ENCODE measurements at places on chromosomes 2 and 18.
A peak's percentile ranks its signal among the peaks of the same experiment; 100 is the strongest.

GRCh38 chr2:181876614-181877063 lies 14.9 kb upstream of the ITPRID2 start:
- DNase-seq = no peak

DNA sequence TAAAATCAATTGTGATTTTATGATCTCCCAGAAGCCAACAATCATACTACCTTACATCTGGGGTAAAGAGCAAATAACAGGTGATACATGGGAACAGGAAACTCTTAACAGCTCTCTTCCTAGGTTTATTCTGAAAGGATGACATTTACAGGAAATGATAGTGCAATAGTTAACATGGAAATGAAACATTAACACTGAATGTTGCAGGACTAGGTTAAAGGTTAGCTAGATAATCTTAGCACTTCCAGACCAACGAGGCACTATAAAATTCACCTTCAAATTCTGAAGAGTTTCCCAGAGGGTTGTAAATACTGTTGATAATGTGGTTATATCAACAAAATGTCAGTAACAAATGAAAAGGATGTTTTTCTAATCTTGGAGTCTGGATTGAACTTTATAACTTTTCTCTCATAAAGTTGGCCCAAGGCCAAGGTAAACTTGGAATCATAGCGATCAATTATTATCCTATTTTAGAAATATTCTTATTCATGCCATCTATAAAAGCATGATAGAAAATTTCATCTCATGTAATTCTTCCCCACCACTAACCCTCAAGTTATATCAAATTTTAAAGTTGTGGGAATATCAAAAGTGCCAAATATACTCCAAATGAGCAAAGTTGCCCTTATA lies 32.9 kb upstream of the GCG start:
- no peak for DNase-seq

DNA sequence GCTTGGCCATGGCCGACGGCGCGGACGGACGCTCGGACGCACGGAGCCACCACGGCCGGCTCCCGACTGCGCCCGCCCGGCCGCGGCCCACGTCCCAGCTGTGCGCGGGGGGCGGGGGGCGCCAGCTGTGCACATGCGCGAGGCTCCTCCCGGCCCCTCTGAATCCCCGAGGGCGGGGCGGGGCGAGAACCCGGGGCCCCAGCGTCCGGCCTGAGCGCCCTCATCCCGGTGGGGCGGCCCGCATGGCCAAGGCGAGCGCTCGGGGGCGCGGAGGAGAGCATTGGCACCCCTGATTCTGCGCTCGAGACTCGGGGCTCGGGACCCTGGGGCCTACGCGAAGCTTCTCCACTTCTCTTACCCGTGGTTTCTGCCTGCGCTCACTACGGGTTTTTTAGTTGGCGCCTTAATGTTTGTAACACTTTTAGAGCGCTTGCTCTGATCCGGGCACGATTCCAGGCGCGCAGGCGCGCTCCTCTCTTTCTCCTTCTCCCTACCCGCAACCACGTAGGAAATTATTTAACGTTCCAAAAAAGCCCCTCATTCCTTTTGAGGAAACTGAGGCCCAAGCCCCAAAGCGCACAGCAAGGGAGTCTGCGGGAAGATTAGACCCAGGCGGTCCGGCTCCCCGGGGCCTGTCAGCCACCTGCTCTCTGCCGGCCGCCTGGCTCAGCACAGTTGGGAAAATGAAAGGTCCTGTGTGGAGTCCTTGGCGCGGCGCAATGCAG lies at the start of gene PXDN:
Gene PXDN (minus strand): TSS at position 70 of the 725 bp plus-strand sequence. CDS start 60 bp downstream, at position 10.
- DNase-seq = no peak

DNA sequence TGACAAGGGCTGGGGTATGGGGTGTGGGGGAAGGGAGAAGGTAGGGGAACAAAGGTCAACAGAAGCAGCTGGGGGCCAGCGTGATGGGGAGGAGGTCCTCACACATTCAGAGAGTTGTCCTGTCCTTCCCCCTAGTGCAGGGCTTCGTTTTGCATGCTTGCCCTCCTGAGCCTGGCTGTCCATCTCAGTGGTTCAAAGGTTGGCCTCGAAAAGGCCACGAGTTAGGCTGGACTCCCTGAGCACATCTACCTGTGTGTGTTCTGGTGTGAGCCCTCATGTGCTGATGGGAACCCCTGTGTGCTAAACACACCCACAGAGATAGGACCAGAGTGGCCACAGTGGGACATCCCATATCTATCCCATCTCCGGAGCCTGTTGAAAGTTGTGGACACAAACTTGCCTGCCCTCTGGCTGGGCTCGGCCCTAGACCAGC lies 51.9 kb downstream of the EPAS1 start:
- DNase-seq = no peak

GRCh38 chr2:180370511-180371205 lies 363.6 kb upstream of the CWC22 start:
- DNase-seq = peak; percentile 88

- DNase-seq = no peak
Observed at GRCh38 chr18:62611453-62612288, 88.8 kb downstream of the ZCCHC2 start.

DNA sequence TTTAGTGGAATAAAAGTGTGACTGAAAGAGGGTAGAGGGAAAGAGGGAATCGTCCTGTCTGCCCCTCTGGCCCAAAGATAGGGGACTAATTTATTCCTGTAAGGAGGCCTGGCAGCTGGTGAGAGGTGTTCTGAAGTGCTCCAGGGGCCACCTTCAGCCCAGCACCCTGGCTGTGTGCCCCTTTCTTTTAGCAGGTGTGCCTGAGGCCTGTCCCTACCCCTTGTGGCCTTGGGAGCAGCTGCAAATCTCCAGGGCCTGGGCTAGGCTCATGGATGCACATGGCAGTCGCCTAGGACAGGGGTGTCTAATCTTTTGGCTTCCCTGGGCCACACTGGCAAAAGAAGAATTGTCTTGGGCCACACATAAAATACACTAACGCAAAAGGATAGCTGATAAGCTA lies 37.3 kb downstream of the FHOD3 start:
- DNase-seq = no peak

- peak; percentile 64 for DNase-seq
Observed at GRCh38 chr2:191218292-191218898, 26.8 kb upstream of the MYO1B start.

DNA sequence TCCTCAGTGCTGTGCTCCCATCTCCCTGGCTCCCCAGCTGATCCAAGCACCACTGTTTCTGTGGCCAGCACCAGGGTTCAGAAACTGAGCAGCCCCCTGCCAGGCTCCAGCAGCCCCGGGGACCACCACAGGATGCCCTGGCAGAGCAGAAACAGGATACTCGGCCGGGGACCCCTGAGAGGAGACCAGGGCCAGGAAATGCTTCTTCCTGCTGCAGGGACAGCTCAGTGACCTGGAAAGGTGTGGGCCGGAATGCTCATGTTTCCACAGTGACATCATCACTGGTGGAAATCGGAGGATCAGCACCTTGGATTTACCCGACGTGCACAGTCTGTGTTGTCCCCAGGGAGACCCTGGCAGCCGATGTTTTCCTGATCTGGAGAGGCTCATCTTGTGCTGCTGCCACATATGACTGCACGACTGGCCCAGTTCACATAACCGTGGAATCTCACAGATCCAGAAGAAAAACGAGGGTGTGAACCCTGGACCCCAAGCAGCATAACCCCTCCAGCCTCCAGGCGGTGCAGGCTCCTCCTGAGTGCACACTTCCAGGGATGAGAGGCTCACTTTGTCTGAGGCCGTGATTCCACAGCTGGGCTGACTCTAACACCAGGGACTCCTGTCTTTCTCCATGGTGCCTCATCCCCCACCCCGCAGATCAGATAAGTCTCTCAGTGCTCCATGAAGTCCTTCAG lies 58.0 kb downstream of the DDX1 start:
- no peak for DNase-seq

GRCh38 chr2:125312342-125312741 lies 1287.3 kb downstream of the CNTNAP5 start:
- no peak for DNase-seq

- no peak for DNase-seq
Observed at GRCh38 chr2:179646173-179646769, 215.1 kb downstream of the ZNF385B start.

GRCh38 chr2:142714600-142714999 lies 162.9 kb upstream of the KYNU start:
- DNase-seq = no peak

- no peak for DNase-seq
Observed at GRCh38 chr2:5885451-5886173, 193.4 kb downstream of the SOX11 start.

DNA sequence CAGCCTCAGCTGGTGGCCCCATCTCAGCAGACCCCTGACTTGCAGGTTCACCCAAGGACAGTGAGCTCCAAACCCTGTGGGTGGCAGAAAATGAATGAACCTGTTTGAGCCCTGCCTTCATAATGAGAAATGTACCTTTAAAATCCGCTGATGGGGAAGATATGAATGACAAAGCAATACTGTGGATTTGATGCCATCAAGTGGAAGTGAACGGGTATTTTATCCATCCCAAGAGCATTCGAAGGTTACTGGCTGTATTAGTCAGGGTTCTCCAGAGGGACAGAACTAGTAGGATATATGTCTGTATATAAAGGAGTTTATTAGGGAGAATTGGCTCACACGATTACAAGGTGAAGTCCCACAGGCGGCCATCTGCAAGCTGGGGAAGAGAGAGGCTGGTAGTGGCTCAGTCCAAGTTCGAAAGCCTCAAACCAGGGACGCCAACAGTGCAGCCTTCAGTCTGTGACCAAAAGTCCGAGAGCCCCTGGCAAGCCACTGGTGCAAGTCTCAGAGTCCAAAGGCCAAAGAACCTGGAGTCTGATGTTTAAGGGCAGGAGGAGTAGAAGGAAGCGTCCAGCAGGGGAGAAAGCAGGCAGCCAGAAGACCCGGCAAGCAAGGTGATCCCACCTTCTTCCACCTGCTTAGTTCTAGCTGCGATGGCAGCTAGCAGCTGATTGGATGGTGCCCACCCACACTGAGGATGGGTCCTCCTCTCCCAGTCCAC lies 32.1 kb downstream of the TOGARAM2 start:
- no peak for DNase-seq

DNA sequence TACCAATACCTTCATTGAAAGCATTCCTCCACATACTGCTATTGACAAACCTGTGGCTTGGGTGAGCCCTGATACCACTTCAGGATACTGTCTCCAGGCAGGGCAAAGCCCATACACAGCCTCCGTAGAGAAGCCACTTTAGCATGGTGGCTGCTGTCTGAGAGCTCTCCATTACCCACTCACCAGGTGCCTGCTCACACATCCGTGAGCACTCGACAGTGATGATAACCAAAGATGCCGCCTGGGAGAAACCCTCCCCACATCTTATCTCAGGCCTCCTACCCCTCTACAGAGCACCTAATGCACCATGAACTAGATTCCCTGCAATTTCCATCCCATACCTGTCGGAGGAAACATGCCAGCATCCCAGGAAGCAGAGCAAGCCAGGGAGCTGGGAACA lies 57.6 kb upstream of the KLHL29 start:
- DNase-seq = no peak

DNA sequence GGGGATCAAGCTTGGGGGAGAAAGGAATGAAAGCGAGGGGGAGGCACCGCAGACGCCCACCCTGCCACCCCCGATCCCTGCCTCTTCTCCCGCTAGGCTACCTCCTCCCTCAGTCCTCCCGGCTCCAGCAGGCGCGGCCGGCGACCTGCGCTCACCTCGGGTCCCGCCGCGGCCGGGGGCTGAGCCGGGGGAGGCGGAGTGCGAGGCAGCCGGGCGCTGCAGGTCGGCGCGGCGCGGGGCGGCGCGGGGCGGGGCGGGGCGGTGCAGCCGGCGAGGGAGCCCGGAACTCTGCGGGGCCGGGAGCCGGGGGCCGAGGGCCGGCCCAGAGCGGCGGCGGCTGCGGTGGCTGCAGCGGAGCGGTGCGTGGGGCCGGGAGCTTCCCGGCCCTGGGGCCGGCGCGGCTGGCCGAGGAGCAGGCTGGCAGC lies 477 bp downstream of the ACVR1 start:
- DNase-seq = no peak

DNA sequence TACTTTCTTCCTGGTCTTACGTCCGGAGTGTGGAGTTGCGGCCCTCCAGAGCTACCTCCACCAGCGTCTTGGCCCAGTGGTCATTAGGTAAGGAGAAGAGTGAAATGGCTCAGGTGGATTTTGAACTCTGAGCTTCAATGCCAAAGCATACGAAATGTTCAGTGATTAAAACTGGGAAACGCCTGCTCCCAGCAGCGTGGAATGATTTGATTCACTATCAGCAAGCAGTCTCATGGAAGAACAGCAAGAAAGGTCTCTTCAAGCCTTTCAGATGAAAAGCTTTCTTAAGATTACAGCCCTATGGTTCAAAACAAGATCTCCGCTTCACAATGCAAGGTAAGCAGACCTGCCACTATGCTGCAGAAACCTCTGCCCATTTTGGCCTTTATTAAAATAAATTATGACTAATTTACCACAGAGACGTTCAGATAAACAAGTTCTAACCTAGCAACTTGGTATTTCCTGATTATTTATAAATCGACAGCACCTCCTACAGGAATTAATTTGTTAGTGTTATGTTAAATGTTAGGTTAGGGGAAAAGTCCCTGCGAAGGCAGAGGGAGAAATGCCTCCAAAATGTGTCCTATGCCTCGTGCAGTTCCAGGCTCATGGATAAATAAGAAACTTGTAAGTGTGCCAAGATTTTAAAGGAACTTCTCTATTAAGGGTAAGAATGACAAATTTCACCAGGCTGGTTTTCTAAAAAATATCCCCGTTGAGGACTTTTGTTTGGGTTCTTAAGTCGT lies 10.1 kb downstream of the SP9 start:
- no peak for DNase-seq

DNA sequence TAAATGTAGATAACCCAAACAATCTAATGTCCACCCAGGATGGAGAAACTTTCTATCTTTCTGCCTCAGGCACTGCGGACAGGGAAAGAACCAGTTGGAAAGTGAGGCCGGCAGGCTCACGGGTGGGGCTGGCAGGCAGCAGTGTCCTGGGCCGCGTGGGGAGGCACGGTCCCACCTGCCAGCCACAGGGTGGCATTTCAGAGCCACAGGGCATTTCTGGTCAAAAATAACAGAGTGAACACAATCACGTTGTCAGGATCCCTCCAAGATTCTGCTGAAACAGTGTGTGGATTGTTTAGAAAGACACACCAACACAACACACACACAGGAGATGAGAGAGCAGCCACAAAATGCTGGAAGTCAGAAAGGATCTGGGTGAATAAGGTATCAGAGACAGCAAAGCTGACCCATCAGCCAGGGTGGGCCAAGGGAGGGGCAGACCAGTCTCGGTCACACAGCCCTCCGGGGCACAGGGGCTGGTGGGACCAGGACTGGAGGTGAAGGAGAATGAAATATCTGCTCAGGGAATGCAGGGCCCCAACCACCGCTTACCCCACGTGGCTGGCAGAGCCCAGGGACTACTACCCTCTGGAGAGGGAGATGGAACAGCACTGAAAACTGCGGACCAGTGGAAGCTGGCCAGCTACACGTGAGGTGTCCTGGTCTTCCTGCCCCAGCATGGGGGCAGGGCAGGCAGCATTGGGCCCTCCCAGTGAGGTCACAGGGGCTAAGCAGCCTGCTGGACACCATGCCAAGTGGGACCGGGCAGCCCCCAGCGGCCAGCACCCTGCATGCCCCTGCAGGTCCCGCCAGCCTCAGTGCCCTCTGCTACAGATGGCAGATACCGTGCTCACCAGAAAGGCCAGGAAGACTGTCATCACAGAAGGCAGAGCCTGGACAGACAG lies 173.9 kb downstream of the HDAC4 start:
- DNase-seq = peak; percentile 80
